ENCODE measurements at places on chromosomes 13 and 19.

- no peak for DNase-seq
Observed at GRCh38 chr19:45235485-45235884, 9.7 kb downstream of the EXOC3L2 start.

GRCh38 chr13:114058051-114058867 is 74.2 kb downstream of the RASA3 start:
- no peak for DNase-seq

DNA sequence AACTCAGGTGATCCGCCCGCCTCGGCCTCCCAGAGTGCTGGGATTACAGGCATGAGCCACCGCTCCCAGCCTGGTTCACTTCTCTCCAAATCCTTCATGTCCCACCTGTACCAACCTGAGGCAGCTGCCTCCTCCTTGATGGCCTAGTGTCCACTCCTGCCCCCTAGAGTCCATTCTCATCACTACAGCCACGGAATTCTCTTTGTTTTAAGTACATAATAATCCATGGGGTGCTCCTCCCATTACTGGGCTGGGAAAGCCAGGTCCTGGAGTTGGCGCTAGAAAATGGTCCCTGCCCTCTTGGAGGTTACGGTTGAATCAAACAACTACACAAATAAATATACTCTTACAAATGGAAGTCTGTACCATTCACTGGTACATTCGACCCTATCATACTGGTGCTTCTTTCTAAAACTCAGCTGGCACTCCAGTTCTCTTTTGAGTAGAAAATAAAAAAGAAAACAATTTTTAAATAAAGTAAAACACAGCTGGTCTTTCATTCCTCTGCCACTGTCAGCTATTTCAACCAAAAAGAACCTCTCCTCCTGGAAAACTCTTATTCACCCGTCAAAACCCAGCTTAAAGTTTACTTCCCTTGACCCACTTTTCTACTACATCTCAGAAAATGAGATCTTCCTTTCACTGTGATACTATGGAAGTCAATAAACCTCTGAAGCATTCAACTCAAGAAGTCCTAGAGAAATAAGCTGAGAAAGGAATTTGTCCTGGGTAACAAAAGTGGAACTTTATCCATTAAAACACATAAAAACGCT is 22.4 kb upstream of the ARHGEF18 start:
- no peak for DNase-seq

DNA sequence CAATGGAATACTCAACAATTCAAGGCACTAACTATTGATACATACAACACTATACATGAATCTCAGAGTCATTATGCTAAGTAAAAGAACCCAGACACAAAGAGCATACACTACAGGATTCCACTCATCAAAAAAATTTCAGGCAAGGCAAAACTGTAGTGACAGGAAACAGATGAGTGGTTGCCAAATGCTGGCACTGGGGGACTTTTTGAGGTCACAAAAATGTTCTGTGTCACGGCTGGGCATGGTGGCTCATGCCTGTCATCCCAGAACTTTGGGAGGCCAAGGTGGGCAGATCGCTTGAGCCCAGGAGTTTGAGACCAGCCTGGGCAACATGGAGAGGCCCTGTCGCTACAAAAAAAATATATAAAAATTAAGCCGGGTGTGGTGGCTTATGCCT is 129.4 kb downstream of the KL start:
- DNase-seq, result no peak

DNA sequence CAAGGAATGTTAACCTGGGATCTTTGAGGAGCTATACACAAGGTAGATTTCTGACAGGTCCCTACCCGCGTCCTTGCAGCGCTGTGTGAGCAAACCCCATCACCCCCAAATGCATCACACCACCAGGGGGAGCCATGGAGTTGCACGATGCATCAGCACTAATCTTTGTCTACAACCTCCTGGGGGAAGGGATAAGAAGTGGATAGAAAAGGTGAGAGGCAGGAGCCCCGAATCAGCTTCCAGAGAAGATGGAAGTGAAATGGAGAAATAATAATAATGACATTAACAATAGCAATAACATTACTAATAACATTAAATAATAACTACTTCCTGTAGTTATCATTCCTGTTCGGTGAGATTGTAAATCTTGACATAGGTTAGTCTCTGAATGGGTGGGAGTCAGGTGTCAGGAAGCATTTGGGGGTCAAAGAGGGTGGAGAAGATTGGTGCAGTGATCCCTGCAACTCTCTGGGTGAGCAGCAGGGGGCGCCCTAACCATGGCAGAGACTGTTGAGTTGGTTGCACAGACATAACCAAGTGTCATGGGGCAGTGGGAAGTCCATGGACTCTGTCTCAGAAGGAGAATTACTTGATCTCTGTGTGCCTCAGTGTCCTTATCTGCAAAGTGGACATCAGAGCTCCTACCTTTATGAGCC is 16.5 kb downstream of the SIGLEC7 start:
- peak; percentile 60 for DNase-seq

DNA sequence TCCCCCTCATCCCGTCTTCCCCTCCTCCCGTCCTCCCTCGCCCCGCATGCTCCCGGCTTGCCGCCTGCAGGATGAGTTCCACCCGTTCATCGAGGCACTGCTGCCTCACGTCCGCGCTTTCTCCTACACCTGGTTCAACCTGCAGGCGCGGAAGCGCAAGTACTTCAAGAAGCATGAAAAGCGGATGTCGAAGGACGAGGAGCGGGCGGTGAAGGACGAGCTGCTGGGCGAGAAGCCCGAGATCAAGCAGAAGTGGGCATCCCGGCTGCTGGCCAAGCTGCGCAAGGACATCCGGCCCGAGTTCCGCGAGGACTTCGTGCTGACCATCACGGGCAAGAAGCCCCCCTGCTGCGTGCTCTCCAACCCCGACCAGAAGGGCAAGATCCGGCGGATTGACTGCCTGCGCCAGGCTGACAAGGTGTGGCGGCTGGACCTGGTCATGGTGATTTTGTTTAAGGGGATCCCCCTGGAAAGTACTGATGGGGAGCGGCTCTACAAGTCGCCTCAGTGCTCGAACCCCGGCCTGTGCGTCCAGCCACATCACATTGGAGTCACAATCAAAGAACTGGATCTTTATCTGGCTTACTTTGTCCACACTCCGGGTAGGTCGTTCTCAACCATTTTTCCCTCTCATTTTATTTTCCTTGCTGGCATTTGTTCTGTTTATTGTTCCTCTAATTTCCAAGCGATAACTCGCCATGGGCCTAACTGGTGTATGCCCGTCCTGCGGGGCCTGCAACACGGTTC is 29.8 kb downstream of the NFIX start:
- DNase-seq, result no peak

DNA sequence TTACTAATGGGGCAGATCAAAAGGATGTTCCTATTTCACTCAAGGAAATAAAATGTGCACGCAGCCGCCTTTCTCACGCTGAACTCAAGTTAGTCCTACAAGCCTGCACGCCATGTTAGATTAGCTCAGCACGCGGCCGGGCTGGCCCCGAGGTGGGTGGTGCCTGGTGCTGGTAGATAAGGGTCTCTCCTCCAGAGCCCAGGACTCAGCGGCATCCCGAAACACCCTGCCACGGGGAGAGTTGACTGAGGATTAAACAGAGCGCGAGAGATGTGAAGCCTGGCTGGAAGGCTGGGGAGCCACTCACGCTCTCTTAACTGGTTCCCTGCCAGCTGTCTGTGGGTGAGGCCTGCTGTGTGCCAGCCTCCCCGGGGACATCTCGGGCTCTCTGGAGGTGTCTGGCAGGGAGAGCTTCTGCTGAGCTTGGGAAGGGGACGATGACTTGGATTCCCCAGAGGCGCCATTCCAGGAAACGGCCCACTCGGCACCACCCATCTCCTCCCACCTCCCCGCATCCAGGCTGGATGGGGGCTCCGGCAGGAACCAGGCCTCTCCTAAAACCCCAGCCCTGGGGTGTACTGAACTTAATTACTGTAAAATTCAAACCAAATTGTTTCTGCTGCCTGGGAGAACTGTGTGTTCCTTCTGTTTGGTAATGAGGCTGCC is 122.2 kb downstream of the KDM4B start:
- no peak for DNase-seq

GRCh38 chr19:9306443-9306842 is 3.2 kb downstream of the ZNF699 start:
- no peak for DNase-seq

DNA sequence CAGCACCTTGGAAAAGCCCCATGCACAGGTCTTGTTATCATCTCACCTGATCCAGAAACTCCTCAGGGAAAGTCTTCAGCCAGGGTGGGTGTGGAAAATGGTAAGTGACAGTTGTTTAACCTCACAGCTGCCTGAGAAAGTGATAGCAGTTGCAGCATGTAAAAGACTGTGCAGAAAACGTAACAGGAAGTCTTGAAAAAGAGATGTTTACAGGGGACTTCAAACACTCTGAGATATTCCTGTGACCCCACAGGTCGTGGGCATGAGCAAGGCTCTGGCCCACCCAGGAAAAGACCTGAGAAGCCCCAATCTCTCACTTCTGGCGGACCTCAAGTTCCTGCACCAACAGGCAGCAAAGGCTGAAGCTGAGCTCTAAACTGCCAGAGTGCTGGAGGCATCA is 826.9 kb downstream of the UQCRFS1 start:
- no peak for DNase-seq

DNA sequence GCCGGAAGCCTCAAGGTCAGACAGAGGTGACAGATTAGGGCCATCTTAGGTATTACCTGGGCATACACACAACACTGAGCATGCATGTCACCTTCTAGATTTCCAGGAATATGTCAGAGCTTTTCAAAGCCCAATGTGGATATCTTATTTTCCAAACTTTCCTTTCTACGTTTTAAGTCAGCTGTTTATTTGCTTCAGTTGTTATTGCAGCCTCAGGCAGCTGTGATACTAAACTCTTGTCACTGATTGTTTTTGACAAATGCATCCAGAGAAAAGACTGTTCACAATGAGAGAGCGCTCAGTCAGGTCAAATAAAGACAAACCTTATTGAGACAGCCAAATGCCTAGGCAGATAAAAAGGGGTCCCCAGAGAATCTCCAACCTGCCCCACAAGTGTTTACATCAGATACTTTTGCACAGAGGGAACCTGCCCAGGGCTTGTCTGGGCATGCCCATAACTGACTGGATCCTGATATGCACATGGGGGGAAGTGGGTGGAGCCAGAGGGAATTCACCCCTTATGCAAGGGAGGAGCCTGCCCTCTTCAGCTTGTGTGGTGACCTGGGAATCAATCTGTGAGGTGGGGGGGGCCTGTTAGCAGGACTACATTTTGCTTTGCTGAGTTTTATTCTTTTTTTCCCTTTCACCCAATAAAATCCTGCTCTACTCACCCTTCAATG is 28.5 kb downstream of the MED4 start:
- DNase-seq, result no peak

GRCh38 chr13:78657699-78658629 is 991 bp downstream of the OBI1 start:
- DNase-seq, result no peak

DNA sequence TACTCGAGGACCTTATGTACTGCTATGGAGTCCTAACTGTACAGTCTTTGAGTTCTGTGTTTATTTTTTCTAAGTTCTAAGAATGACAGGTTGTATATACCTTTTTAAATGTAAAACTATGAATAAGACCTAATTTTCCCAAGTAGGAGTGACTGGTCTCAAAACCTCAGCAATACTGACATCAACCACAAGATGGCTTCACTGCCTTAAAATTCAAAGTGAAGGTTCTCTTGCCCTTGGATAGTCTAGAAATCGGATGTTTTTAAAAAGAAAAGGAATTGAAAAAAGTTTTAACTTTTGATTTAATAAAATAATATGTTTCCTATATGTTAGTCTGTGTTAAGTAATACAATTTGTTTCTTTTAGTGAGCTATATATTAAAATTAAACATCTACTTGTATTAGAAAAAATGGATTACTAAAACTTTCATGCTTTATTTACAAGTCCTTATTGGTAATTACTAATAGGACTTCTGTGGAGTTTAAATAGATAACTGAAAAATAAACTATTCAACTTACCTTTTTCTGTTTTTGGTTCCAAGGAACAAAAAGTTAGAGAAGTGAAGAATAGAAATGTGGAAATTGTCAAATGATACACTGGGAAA is 52.0 kb downstream of the TDRD3 start:
- DNase-seq, result no peak

DNA sequence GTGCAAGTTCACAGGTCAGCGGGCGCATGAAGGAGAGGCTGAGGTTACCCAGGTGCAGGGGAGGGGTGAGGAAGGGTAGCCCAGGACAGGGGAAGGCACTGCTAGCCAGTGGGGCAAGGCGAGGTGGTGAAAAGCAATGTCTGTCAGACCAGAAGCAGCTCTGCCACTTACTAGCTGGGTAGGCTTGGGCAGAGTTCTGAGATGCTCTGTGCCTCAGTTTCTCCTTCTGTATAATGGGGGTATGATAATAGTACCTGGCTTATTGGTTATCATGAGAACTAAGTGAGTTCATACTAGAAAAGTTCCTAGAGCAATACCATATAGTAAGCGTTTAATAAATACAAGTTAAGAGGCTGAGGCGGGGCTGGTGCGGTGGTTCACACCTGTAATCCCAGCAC is 14.3 kb upstream of the SCN1B start:
- no peak for DNase-seq

DNA sequence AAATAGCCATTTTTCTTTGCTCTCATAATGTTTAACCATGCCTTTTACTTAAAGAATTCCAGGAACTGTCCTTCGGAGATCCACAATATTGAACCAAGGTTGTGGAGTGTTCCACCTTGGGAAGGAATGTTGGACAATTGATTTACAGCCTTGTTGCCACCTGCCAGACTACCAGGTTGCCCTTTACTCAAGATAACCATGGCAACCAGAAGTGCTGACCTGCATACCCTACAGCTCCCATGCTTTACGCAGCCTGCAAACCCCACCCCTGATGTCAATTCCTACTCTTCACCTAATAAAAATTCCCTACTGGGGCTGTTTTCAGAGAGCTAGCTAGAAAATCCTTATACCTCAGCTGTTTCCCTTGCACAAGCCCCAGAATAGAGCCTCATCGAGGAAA is 151.0 kb upstream of the RXFP2 start:
- no peak for DNase-seq

- DNase-seq, result no peak
Observed at GRCh38 chr13:35228536-35228935, 248.0 kb downstream of the MAB21L1 start.

GRCh38 chr13:41639955-41640780 is 182.8 kb downstream of the RGCC start:
- no peak for DNase-seq

DNA sequence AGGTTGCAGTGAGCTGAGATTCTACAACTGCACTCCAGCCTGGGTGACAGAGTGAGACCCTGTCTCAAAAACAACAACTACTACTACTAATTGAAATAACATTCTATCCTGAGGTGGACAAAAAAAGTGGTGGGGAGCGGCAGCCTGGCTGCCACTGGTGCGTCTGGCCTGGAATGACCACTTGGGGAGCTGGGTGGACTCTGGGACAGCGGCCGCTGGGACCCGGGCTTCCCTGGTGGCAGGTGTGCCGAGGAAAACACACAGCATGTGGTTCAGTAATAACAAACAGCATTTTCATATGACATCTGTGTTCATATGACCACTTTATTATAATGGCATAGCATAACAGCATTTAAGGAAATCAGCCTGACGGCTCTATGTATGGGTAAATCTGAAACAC is 33.9 kb downstream of the TFDP1 start:
- no peak for DNase-seq

GRCh38 chr13:96091164-96092117 is 1.5 kb downstream of the HS6ST3 start:
- DNase-seq, result no peak

GRCh38 chr19:49871349-49871985 is 4.1 kb upstream of the PNKP start:
- DNase-seq, result no peak

- DNase-seq, result no peak
Observed at GRCh38 chr19:38277969-38278680, 13.8 kb downstream of the SPINT2 start.

- DNase-seq, result peak; percentile 79
Observed at GRCh38 chr19:15584541-15585115, 30.4 kb upstream of the CYP4F8 start.
